ENCODE measurements at places on chromosomes 6 and 20.

GRCh38 chr6:1296542-1296941, 15.4 kb upstream of the FOXQ1 start:
- DNase-seq, result no peak

DNA sequence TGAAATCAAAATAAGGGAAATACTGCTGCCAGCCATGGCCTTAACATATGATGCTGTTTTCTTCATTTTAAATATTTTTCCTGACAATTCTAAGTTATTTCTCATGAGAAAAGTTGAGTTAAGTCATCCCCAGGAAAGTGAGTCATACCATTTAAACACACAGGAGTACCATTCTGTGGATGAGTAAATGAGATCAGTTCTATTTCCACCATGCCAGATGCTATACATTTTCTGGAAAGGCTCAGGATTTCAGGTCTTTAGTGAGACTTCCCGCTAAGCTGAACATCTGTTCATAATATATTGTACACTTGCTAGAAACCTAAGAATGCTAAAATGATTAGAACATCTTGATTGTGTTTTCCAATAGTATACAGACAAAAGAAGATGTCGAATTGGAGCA, 256.2 kb upstream of the MANEA start:
- DNase-seq, result no peak

DNA sequence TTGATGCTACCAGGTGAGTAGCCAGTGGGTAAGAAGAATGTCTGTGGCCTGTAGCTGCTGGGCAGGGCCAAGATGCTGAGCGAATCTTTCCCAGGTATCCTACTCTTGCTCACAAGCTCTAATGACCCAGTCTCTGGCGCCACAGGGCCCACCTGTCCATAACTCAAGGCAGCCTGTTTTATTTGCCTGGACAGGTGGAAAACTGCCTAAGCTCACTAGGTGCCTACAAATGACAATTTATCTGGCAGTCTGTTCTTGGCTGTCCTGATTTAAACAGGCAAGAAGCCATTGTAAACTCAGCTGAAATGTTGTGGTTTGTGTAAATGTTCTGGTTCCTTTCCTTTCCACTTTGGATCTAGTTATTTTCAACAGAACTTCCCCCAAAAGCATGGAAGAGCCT, 113.3 kb downstream of the TCP11 start:
- no peak for DNase-seq

DNA sequence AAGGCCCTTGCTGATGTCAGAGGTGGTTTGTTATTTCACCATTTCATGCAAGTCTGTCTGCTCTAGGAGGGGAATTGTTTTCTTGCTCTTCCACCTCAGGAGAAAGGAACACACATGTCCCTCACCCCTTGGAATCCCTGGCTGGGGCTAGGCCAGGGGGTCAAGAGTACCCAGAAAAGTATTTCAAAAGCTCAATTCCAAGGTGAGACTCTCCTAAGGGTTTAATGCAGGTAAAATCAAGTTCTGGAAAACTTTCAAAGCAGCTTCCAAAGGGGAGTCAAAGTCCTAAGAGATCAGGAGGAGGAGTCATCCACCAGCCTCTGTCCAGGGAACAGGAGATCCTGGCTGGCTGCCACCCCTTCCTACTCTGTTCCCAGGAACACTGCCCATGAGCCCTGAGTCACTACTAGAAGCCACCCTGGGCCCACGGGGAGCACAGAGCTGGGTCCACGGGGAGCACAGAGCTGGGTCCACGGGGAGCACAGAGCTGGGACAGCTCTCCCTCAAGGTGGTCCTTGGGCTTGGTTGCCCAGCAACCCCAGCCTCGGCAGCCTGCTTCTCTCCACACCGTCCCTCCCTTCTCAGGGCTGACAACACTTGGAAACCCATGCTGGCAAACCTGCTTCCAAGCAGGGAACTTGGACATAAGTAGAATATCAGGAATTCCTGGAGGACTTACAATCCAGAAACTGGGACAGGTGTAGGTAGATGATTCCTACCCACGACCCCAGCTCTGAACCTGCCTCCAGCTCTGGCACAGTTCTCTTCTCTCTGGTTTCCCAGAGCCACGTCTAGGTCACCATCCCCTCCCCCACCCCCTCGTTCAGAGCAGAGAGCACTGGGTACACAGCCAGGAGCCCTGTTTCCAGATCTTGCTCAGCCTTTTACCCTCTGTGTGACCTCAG, 35.3 kb upstream of the CDKN1A start:
- no peak for DNase-seq

GRCh38 chr20:5947276-5947675, 3.1 kb downstream of the TRMT6 start:
- DNase-seq, result no peak

Measured in NCI-H146 (cell line).